Ovary (tissue), 10 donors: ENCODE measurements at places on chromosomes 2 and 18. TPM values are rescaled to one million over a fixed set of nuclear protein-coding genes. Genes with fewer than 3 reads are reported as not detected.
A peak's percentile ranks its signal among the peaks of the same experiment; 100 is the strongest.

The SCYGR4 gene
- total RNA-seq = not detected

The IL1RL2 gene
- 0.26 TPM for total RNA-seq

The IL36G gene
- not detected for total RNA-seq

The ANKRD30BL gene
- total RNA-seq = not detected

The B3GNT2 gene
- total RNA-seq = 6.7 TPM

The SULT1C2 gene
- total RNA-seq = 0.57 TPM

The APLF gene
- 13.0 TPM for total RNA-seq

The PLGLB1 gene
- 2.4 TPM for total RNA-seq

The XDH gene
- not detected for total RNA-seq

The DOK6 gene
- 4.4 TPM for total RNA-seq

The RAB11FIP5 gene
- 16.1 TPM for total RNA-seq

The HJURP gene
- total RNA-seq = not detected

GRCh38 chr2:71562518-71562917, 109.2 kb downstream of the DYSF start:
- no peak for DNase-seq

- no peak for DNase-seq
These were observed 18.7 kb upstream of the LMAN1 start for GRCh38 chr18:59377613-59378337.

DNA sequence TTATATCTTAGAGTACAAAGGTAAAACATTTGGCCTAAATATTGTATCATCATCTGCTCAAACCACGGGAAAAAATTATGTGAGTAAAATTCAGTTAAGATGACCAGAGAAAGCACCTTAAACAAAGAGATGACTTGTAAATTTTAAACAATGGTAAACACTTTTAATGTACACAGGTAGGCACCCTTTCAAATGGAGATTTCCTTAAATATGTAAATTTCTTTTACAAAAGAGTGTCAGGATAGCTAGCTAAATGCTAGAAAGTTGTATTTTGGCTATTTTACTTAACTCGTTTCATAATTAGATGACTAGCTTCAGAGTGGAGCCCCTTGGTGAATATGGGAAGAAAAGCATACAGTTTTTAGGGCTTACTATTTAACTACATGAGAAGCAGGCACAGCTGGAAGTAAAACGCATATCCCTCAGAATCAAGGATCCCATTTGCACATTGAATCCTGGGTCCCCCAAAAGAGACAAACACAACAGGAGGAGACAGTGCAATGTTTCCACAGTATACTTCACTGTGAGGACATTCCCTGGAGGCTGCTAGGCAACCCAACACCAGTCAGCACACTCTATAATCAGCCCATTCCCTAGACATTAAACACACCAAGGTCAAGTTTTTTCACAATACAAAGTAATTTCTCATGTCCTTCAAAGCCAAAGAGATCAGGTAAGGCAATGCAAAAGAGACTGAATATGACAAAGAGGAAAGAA, 1154.4 kb downstream of the DPP10 start:
- DNase-seq = no peak

- DNase-seq = peak; percentile 73
These were observed 68.2 kb downstream of the ZNF516 start for GRCh38 chr18:76426737-76427305.

DNA sequence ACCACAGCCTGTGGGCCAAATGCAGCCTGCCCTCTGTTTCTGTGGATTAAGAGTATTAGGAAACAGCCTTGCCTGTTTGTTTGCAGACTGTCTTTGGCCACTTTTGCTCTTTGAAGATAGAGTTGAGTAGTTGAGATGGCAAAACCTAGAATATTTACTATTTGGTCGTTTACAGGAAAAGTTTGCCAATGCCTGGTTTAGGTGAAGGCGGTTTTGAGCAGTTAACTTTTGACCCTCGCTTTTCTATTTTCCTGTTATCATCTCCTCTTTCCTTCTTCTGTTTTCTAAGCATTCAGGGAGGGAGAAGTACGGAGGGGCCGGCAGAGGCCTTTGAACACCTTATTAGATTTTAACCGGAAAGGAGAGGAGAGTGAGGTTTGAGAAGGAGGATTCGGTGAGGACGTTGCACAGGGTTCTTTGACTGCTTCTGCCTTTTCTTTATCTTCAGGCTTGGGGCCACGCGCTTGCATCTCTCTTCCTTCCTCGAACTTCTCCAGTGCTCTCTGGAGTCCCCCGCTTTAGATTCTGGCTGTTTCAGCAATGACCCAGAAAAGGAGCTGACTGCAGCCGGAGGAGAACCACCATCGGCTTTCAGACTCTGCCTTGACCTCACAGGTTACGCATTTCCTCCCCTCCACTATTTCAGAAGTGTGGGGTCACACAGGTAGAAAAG, 39.2 kb downstream of the IL1R2 start:
- no peak for DNase-seq

- DNase-seq = peak; percentile 54
These were observed 46.0 kb upstream of the PAX8 start for GRCh38 chr2:113324684-113325160.

GRCh38 chr2:169222665-169223064, 139.7 kb downstream of the LRP2 start:
- DNase-seq = no peak

DNA sequence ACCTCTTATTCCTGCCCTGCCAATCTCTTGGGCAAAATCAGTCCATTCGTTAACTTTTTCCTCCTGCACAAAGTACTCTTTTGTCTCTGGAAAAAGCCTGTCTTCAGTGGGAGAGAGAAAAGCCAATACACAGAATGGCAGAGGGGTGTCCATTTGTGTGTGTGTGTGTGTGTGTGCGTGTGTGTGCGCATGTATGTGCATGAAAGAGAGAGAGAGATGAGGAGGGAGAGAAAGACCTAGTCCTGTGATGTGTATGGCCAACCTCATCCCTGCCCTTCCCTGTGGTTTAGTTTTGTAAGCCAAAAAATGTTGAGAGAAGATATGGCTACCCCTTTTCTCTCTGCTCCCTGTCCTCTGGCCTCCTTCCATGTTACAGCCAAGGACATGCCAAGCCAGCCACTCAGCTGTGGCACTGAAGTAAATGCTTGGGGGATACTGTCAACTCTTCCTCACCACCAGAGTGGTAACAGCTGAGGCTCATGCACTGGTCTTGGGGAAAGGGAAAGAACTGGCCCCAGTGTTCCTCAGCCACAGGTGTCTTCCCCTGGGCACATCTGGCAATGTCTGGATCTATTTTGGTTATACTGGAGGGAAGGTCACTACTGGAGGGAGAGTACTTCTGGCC, 10.6 kb downstream of the SLC4A5 start:
- no peak for DNase-seq

DNA sequence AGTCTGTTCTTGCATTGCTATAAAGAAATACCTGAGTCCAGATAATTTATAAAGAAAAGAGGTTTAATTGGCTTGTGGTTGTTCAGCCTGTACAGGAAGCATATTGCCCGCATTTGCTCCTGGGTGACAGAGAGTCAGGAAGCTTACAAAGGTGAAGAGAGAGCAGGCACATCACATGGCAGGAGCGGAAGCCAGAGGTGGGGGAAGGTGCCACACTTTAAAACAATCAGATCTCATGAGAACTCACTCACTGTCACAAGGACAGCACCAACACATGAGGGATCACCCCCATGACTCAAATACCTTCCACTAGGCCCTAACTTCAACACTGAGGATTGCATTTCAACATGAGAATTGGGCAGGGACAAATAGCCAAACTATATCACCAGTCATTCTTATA, 124.8 kb upstream of the COL5A2 start:
- no peak for DNase-seq

GRCh38 chr2:79994965-79995364, 309.6 kb downstream of the LRRTM1 start:
- no peak for DNase-seq

DNA sequence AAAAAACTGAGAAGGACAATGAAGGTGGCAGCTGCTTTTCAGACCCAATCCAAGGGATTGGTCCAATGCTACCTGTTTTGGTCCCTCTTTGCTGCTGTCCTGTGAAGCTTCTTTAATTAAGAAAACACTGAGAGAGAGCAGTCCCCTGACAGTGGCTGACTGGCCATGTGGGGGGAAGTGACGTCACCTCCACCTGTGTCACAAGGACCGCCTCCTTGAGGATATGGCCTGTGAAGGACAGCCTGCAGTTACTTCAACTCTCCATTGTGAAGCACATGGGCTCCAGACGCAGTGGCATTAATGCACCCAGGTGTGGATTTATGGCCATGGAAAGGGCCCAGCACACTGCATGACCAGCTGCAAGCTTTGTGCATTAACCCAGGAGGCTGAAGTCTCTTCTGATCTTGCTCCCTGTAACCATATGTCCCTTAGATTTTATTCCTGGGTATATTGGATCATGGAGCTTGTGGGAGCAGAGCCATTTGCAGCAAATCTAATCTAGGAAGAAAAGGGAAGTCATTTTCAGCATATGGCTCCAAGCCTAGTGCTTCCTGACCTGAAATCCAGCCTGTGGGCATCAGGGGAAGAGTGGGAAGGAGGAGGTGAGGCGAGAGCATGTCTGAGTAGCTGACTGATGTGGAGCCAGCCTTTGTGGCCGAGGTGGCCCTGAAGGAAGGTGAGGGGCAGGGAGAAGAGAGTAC, 32.2 kb downstream of the KIF5C start:
- DNase-seq = no peak

- DNase-seq = no peak
These were observed 60.4 kb downstream of the TRIP12 start for GRCh38 chr2:229861431-229861830.

DNA sequence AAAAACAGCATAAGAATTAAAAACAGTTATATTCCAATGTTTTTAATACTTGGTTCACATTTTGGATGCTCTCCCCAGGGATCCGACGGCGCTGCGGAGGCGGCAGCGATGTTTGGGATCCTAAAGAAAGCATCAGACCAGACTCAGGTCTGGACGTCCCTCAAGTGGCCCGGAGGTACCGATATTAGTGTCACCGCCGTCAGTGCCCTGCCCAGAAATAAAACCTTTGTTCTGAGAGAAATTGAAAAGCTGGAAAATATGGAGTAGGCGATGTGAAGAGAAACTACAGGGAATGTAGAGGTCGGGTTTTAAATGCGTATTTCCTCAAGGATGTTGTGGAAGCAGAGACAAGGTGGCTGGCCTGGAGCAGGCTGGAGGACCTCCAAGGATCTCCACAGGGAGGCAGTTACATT, 683 bp upstream of the TBC1D8 start:
- no peak for DNase-seq
